ENCODE measurements at places on chromosomes 12 and 14.

DNA sequence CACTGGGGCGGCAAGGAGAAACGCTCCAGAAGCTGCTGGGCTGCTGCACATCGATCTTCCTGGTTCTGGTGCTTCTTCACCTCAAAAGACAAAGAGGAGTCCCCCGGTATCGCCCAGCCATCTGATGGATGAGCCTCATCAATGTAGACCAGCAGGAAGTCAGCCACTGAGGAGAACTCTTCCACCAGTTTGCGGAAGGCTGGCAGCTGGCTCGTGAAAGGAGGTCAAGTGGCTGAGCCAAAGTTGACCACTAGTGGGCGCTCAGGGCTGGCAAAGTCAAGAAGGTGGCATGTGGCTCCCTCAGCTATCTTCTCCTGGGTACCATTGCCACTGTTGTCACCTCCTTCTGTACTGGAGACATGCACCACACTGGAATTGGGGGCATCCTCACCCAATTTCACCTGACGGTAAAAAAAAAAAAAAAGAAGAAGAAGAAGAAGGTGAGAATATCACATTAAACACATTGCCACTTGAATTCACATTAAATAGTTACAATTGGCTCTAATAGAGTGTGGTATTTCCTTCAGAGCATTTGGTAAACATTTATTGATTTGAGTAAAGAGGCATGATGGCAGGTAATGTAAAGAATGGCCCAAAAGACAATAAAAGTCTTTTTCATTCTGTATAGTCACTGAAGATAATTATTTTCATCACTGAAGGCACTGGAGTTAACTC, 8.3 kb downstream of the DIO2 start:
- DNase-seq = no peak

DNA sequence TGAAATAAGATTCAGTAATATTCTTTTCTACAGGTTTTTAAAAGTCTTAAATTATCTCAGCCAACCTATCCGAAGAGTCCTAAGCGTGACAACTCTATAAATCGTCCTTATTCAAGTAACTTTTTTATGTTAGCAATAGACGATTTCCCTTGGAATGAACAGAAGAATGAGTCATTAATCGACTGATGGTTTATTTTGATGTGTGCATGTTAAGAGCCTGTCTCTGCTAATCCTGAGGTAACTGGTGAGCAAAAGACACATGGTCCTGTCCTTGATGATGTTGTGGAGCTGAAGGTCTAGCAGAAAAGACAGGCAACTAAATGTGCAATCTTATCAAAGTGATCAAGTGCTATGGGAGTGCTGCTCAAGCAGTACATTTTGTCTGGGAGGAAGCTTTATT, 80.4 kb downstream of the DAAM1 start:
- no peak for DNase-seq

DNA sequence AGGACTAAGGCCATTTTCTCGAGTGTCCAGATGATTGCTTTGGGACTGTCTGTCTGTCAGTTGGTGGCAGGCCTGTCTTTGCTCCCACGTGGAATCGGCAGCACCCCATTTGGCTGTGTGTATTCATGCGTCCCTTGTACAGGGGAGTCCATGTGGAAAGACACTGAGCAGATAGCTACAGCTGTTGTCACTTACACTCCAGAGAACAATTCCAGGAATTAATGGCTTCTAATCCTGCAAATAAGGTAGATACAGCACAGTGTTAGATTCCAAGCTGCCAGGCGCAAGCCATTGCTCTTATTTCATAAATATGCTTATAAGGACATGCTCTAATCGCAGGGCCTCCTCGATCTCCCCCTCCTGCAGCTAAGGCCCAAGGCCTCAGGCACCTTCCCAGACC, 208.8 kb downstream of the VRK1 start:
- no peak for DNase-seq

DNA sequence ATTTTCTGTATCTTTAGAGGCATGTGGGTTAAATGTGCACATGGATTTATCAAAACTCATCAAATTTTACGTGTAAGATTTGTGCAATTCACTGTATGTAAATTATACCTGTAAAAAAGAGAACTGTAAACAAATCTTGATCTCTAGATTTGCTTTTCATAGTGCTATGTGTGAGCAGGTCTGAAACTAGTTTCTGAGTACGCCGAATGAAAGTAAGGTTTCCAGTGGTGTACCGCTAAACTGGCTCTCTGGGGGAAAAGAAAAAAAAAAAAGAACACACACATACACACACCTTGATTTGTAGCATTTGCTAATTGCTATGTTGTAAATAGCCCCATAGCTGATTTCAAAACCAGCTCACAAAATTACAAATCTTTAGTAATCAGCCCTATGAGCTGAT, 8.6 kb upstream of the SLC41A2 start:
- DNase-seq = no peak

DNA sequence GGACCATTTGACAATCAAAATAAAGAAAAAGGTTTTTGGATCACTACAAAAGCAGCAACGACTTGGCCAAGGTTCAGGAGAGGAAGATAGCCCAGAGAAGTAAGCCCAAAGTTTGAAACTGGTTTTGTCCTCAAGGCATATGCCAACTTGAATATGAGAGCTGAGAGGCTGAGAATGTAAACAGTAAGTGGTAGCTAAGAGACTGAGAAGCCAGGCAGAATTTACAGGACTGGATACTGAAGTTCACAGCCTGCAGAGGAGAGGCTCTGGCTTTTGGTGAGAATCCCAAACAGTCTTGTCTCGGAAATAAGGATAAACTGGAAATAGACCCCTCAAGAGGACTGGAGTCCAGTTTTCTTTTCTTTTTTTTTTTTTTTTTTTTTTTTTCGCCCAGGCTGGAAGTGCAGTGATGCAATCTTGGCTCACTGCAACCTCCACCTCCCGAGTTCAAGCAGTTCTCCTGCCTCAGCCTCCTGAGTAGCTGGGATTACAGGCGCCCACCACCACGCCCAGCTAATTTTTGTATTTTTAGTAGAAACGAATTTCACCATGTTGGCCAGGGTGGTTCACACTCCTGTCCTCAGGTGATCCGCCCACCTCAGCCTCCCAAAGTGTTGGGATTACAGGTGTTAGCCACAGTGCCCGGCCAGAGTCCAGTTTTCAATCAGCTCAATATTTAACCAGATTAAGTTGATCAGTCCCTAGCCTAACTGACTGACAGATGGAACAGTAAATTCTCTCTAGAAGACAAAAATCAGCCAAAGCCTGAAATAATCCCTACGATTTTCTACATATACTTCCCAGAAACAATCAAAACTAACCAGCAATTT, 82.6 kb upstream of the COCH start:
- DNase-seq = no peak
